Pulmonary artery endothelial cell (primary cell): ENCODE measurements at places on chromosomes 7 and 10. TPM values are rescaled to one million over a fixed set of nuclear protein-coding genes. Genes with fewer than 3 reads are reported as not detected.

The ZKSCAN1 gene
- 32.7 and 33.5 TPM in 2 replicates for total RNA-seq

DNA sequence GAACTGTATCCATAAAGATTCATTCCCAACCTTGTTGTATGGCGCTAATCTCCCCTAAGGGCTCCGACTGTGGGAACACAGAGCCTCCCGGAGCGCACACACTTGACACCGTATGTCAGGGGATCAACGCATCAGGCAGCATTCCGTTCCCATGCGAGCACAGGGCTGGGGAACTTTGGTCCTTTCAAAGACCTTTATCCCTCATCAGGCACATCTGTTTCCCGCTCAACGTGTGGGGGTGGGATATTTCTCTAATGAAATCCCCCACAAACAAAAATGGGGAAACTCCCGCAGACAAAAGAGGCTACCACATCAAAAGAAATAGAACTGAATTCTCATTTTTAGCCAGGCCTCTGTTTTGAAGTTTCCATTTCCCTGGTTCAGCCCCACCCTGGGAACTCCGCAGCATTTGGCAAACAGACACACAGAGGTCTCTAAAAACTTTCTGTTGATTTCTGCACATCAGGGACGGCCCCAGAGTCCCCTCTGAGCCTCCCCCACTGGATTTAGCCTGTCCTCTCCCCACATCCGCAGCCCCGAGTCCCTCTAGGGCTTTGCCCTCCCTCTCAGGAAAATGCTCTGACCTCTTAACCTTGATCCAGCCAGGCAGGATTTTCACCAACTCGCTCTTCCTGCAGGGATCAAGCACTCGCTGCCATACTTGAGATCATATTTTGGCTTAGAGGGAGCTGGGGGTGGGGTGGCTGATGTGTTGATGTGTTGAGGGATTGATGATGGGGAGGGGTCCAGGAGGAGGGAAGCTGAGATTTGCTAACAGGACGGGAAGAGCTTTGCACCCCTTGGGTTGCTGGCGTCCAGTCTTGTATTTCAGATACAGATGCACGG is 6.6 kb downstream of the CPA5 start:
- DNase-seq = no peak

DNA sequence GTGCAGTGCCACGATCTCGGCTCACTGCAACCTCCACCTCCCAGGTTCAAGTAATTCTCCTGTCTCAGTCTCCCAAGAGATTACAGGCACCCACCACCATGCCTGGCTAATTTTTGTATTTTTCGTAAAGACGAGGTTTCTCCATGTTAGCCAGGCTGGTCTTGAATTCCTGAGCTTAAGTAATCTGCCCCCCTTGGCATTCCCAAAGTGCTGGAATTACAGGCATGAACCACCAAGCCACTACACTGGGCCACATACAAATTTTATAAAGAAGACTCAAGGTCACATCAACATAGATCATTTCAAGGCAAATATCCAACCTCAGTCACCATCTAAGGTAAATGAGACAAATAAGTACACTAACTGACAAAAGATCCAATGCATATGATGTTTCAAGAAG is 32.1 kb downstream of the IGF2BP3 start:
- DNase-seq = no peak

The RBM20 gene
- 0.13 TPM in 1 of 2 replicates, not detected in the other for total RNA-seq

DNA sequence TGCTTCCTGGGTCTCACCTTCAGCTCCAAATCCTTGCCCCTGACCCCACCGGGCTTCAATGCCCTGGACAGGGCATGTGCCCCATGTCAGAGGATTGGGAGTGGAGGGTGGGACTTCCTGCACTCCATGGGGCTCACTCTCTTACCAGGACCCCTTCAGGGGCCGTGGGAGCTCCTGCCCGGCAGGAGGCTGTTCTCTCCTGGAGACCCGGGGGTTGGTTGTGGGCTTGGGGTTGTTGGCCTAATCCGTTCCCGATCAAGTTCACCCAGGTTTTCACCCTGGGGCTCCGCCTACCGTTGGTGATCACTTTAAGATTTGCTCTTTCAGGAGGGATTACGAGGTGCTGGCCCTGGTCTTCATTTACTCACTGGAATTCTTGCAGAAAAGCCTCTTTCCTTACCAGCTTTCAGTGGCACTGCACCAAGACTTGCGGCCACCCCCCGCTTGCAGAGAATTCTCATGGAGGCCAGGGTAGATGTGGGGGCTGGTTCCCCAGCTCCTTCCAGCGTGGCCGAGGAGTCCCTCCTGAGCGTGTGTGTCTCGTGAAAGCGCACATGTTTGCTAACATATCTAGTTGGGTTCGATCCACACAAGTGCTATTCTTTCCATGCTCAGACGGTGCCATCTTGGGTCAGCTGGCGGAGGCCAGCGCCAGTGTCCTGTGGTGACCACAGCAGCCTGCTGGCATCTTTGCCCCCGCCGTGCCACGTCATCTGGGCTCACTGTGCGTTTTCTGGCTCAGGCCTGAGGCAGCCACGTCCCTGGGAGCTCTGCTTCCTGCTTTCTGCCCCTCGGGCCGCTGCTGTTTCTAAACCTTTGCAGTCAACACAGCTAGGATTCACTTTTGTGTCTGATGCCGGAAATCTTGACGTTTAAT is 15.6 kb downstream of the PWWP2B start:
- DNase-seq = no peak

DNA sequence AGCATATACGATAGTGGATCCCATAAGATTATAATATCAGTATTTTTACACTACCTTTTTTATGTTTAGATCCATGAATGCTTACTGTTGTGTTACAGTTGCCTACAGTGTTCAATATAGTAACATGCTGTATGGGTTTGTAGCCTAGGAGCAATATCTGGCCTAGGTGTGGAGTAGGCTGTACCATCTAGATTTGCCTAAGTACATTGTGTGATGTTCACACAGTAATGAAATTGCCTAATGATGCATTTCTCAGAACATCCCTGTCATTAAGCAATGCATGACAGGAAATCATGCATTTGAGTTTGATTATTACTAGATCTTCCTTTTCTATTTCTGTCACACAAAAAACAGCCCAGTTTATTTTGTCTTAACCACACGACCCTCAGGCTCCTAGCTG is 14.5 kb downstream of the CBX3 start:
- no peak for DNase-seq

- DNase-seq = no peak
These were observed 101.5 kb upstream of the TMEM72 start for GRCh38 chr10:44809647-44810046.

DNA sequence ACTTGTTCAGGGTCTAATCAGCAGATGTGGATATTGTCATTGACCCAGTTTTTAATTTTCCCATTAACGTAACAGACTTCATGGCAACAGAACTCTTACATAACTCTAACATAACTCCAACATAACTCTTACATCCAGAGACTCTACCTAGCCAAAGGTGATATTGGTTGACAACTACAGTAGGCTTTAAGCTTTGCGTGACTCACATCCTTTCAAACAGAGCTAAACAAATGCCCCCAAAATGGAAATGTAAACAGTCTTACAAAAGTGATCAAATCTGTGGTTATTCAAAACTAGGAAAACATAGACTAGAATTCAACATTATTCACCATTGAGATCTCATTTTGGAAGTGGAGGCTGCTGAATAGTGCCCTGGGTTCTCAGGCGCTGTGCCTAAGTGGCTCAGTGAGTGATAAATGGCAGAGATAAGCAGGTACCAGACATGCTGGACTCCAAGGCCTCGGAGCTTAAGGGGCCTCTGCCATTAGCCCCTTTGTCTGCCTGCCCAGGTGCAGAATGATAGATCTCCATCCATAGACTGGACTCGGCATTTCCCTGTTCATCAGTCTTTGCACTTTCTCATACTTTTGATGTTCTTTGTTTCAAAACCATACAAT is 34.3 kb upstream of the BTBD16 start:
- DNase-seq = no peak

DNA sequence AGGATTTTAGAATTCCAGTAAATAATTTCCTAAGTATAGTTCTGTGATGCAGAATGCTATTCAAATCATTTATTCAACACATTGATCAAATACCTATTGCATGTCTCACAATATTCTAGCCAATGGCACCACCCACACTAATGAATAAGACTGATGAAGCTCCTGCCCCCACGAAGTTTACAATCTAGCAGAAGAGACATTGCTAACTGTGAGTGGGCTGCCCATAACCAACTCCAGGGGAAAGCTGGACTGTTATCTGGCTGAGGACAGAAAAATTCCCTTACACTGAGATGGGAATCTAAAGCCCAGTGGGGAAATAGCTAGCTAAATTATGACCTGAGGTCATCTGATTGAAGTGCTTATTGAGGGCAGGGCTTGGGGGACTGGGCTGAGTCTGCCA is 128.8 kb upstream of the LYZL2 start:
- DNase-seq = no peak

DNA sequence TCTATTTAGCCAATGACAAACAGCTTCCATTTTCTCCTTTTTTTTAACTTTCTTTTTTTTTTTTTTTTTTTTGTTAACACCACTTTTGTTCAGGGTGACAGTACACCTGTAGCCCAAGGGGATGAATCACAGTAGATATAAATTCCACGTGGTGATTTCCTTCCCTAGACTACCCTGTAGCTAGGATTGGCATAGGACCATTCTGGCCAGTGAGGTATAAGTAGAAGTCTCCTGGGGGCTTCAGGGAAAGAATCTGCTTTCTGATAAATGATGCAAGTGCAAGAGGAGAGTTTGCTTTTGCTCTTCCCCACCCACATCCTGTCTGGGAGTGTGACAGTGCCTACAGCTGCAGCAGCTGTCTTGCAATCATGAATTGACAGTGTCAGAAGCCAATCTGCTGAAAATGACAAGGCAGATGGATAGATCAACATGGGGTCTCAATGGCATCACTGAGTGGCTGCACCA is 63.2 kb upstream of the TOMM7 start:
- DNase-seq = no peak

GRCh38 chr7:50461695-50462094 is 11.5 kb upstream of the FIGNL1 start:
- DNase-seq = no peak

The DGKI gene
- 0.33 and 0.53 TPM in 2 replicates for total RNA-seq

- no peak for DNase-seq
These were observed 150.0 kb downstream of the ARHGAP12 start for GRCh38 chr10:31778627-31779026.

The NPY gene
- not detected in 2 replicates for total RNA-seq

GRCh38 chr7:86833360-86833759 is 189.7 kb downstream of the GRM3 start:
- DNase-seq = no peak

- no peak for DNase-seq
These were observed 13.3 kb downstream of the WASL start for GRCh38 chr7:123735539-123735938.

DNA sequence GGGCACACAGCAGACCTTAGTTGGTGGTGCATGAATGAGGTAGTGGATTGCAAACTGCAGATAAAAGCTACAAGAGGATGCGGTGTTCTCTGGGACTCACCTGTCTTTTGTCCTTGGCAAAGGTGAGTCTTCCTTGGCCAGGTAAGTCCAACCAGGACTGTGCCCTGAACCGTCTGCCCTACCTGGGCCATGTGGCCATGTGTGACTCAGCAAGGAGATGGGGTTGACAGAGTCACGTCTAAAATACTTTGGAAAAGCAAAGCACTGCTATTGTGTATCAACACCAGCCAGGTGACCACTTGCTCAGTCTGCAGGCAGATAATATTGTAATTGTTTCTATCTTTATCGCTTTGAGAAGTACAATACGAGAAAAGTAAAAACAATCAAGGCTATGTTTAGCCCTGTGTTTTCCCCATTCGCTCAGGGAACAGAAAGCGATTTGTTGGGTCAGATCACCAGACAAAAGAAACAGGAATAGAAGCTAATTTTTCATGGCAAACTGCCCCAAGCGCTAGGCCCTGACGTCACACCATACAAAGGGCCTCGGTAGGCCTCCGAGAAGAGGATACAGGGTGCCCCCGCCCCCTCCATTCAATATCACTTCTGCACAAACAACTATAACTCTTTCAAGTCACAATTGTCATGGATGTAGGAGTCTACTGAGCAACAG is 57.3 kb downstream of the FAM53B start:
- DNase-seq = peak; percentile 45

DNA sequence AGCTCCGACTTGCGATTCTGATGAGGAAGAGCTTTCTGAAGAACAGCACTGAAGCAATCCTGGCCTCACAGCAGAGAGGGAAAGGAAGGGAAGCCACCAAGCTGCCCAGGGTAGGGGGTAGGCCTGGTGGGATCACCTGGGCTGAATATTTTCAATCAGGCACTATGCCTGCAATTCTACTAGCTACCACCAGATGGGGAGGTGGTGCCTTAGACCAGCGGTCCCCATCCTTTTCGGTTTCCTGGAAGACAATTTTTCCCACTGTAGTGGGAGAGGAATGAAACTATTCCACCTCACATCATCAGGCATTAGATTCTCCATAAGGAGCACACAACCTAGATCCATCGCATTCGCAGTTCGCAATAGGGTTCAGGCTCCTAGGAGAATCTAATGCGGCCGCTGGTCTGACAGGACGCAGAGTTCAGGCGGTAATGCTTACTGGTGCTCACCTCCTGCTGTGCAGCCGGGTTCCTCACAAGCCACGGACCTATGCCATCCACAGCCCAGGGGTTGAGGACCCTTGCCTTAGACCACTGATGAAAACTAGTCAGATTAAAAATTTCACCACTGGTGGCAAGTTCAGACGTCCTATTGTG is 2.7 kb downstream of the LRRC20 start:
- no peak for DNase-seq

DNA sequence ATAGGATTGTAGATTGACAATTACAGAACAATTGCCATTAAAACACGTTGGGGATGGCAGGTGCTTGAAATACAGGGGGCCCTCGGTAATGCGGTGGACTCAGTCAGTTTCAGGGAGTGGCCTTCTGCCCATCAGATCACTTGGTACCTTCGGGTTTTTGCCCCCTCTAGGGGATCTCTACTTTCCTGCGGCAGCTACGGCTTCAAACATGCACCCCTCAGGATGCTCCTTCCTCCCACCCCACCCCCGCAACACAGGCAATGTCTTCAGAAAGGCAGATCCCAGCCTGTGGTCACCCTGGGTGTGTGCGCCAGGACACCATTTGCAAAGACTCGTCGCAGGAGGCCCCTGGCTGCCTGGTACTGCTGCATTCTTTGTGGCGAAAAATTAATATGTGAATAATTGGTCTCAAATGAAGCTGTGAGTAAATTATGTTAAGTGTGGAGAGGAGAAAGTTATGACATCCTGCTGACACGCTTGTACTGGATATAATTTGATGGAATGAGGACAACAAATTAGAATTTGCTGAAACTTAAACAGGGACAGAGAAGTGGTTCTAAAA is 431.0 kb upstream of the MKI67 start:
- no peak for DNase-seq

DNA sequence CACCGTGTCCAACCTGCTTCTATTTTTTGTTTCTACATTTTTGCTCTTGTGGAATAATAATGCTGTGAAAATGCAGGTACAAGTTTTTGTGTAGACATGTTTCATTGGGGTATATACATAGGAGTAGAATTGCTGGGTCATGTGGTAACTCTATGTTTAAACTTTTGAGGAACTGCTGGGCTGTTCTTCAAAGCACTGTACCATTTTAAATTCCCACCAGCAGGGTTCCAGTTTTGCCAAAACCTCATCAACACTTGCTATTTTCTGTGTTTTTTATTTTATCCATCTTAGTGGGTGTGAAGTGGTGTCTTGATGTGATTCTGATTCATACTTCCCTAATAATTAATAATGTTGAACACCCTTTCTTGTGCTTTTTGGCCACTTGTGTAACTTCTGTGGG is 138.6 kb downstream of the RGS10 start:
- no peak for DNase-seq

- no peak for DNase-seq
These were observed 8.0 kb upstream of the ACTR3B start for GRCh38 chr7:152751449-152752141.
